Fibroblast of the aortic adventitia (primary cell): ENCODE measurements at places on chromosomes 1 and 21.

DNA sequence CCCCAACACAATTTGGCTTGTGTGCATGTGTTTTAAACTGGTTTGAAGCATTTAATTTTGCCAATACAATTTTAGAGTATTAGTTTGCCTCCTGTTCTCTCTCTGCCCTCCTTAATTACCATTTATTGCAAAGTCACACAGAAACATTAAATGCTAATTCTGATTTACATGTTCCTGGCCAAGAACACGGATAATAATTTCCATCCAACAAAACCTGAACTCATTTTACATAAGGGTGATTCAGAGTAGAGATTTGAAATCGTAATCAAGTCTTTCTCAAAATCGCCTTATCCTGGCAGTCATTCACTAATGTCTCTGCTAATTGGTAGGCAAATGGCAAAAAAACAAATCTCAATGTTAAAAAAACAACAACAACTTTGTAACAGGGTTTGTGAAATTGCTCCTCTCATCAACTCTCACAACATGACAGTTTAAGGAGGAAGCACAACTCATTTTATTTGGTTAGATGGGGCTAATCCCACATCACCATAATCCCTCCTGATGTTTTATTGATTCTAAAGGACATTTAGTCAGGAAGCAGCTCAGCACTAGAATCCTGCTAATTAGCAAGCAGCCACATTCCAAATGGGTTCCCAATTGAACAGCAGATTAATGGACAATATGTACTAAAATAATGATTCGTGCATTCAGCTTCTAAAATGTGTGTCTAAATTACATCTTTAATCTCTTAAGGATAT lies 55.9 kb downstream of the C1orf87 start:
- no peak for DNase-seq

DNA sequence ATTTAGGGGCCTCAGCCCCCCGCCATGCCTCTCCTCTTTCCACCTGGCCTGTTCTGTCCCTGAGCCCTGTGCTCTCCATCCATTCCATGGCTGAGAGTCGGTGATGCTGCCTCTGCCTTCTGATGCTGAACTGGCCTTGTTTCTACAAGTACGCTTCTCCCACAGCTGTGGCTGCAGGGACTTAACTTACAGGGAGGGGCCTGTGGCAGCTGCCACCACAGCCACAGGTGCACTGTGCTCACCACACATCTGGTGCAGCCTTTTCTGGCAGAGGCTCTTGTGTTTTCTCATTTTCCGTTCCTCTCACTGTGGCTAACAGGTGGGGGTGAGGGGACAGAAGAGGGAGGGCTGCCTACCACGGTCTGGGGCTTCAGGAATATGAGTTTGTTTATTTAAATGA lies 4.2 kb downstream of the FMO1 start:
- DNase-seq, result no peak

DNA sequence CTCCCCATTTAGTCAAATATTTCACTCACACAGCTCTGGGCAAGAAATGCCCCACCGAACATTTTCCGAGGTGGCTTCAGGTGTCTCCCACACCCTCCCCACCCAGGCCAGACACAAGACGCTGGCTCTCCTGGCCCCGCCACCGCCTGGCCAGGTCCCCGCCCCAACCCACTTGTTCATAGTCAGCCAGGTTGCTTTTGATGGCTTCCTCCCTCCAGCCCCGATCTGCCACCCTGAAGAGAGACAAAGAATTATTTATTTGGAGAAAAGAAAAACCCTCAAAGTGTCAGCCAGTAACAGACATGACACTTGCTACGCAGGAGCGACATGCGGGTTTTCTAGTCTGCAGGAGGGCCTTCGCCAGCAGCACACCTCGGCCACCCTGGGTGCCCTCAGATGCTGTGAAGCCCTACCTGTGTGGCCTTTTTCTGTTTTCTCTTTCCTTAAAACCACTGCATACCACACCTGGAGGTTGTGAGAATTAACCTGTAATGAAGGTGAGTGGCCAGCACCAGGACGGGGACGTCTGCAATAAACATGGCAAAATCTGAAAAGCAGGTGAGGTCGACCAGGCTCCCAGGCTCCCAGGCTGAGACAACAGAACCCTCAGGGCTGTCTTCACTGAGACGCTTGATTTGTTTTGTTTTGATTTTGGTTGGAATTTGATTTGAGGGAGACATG lies 27.2 kb downstream of the SSBP3 start:
- DNase-seq, result no peak

- no peak for DNase-seq
Observed at GRCh38 chr1:232579466-232579865, 50.5 kb downstream of the SIPA1L2 start.

- DNase-seq, result peak; percentile 15
Observed at GRCh38 chr1:165697491-165697880, 876 bp downstream of the ALDH9A1 start.

DNA sequence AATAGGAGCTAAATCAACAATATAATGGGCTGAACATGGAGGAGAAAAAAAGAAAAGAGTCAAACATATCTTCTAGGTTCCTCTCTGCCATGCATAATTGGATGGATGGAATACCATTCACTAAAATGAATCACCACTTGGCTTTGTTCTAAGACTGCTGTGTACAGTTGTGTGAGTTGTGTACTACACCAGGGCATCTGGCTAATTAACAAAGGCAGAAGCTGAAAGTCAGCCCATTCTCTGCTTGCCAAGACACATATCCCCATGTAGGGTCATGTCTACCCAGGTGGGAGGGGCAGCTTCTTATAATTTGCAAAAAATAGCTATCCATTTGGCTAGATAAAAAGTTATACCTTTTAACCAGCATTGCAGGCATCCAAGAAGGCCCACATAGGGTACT lies 21.0 kb downstream of the JUN start:
- DNase-seq, result peak; percentile 80

GRCh38 chr1:67446893-67447292 lies 16.7 kb upstream of the SERBP1 start:
- DNase-seq, result no peak

GRCh38 chr1:246527402-246528088 lies 20.5 kb upstream of the SMYD3 start:
- DNase-seq, result no peak

GRCh38 chr1:199646761-199647160 lies 380.7 kb upstream of the NR5A2 start:
- no peak for DNase-seq

DNA sequence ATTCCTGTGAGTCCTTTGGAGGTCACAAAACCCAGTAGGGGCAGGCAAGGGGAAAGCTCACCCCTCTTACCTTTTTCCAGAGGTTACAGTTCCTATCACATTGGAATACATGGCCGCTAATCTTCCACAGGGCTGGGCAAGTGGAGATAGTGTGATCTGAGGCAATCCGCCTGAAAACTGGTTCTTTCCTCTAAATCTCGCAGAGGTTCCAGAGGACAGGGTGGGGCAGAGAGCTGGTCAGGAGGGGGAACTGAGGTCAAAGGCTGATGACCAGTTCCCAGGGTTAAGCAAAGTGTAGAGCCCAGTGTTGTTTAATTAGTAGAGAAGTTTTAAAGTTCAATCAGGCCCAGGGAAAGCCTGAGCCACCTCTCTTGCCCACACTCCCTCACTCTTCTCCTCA lies at the start of gene SERPINC1:
TSS of gene SERPINC1 (minus strand) at position 179 of the 400 bp plus-strand sequence. CDS start at position 111, 68 bp downstream.
- no peak for DNase-seq

DNA sequence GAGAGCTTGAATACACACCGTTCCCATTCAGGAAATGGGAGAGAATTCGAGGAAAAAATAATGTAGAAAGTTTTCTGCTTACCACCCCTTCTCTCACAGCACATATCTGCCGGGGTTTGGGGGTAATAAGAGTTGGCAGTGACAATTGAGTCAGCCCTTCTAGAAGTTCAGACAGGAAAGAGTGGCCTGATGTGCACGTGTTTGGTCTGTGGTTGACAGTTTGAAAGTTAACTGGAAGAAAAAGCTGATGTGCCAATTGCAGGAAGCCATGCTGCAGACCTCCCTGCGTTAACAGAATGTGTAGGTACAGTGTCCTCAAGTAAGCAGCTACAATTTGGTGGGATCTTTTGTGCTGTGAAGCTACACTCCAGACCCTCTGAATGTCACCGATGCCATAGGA lies 50.9 kb downstream of the DHX9 start:
- DNase-seq, result no peak

- DNase-seq, result no peak
Observed at GRCh38 chr21:39022466-39022862, 160.8 kb downstream of the PSMG1 start.

DNA sequence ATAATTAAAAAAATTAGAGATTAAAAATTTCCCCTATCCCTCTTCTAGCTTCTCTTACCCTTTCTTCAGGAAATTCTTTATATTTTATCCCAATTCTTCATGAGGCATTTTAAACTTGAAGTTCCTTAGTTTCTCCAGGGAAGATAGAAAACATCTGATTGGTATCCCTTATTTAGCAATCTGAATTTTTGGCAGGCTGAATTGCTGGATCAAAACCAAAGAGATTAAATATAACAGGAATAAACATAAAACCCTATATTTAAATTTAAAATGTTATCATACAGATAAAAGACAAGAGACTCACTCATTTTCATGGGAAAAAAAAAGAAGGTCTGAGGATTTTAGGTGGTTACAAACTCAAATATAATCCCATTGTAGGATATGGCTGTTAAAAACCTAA lies 204.2 kb downstream of the CHRM3 start:
- no peak for DNase-seq
